Stimulated activated CD8-positive, alpha-beta memory T cell treated with anti-CD3 and anti-CD28 coated beads, Interleukin-4, amount 100 ng/mL, for 48 hours (primary cell): ENCODE measurements at places on chromosomes 1 and 21.

DNA sequence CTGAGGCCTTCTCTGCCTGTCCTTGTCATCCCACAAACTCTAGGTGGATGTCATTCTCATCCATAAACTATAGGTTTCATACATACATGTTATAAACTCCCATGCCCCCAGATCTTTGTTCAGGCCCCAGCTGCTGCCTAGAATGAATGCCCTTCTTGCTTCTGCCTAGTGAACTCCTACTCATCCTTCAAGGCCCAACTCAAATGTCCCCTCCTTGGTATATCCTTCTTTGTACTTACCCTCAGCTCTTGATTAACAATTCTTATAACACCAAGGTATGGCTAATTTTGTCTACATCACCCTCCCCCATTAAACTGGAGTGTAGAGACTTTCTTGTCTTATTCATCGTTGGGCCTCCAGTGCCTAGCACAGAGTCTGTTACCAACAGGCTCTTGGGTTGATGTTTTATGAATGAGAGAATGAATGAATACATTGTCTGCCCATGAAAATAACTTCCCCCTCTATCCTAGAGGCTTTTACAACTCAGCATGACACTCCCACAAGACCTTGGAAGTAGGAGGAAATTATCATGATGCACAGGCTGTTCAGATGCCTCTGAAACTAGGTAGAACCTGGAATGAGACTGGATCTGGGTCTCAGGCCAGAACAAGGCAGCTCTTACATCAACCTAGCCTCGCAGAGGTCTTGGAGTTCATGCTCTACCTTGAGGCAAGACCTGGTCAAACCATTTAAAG, 26.9 kb downstream of the EPHB2 start:
- DNase-seq: no peak

DNA sequence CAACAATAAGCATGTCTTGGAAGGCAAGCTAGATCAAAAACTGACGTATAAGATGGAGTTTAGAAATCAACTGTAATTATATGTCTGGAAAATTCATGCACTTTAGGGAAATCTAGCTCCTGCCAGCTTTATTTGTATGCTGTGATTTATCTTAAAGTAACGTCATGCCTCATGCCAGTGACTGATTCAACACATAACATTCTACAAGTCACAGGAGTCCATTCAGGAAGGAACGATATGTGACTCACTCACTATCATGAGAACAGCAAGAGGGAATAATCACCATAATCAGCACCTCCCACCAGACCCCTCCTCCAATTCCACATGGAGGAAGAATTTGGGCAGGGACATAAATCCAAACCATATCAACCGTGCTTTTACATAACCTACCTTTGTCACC, 682.4 kb upstream of the ADAMTS5 start:
- no peak for DNase-seq

DNA sequence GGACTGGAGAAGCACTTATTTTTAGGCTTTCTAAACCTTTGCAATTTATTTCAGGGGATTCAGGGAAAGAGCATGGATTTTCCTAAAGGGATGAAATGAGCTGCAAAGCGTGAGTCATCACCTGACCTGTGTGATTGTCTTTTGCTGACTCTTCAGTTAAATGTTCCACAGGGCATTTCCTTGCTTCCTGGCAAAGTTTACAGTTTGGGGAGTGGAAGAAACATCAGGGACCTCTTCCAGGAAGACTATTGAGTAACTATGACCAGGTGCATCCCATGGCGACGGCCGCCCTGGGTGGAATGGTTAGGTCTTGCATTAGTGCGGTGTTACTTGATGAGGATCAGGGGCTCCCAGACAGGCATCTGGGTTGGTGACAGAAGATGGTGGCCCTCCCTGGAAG, 79.5 kb upstream of the SIPA1L2 start:
- no peak for DNase-seq

DNA sequence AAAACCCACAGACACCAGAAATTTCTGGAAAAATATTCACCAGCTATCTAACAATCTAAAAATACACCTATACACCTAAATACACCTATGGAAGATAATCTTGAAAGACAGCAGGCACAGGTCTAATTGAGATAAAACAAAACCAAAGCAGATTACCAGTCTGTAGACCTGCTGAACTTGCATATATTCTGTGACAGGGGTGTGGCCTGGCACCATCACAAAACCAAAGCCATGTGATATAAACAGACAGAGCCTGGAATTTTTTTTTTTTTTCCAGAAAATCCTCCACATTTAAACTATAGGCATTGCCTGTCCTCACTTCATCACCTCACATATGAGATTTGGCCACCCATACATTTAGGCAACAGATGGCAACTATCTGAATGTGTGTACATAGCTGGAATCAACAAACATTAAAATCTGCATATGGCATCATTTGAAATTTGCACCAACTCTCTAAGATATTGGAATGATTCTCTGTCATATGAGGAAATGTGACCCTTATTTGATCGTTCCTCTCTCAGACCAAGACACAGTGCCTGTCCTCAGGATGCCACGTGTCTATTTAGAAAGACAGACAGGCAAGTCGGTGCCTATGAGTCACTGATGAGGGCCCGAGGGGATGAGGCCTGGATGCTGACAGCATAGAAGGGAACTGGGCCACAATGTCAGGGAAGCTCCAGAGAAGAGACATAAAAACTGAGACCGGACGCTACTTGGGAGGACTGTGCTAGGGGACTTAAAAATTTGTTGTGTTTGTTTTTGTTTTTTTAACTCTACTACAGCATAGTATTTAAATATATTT, 32.6 kb downstream of the NMNAT2 start:
- no peak for DNase-seq

GRCh38 chr1:65416767-65417166, 3.7 kb upstream of the LEPR start:
- no peak for DNase-seq

DNA sequence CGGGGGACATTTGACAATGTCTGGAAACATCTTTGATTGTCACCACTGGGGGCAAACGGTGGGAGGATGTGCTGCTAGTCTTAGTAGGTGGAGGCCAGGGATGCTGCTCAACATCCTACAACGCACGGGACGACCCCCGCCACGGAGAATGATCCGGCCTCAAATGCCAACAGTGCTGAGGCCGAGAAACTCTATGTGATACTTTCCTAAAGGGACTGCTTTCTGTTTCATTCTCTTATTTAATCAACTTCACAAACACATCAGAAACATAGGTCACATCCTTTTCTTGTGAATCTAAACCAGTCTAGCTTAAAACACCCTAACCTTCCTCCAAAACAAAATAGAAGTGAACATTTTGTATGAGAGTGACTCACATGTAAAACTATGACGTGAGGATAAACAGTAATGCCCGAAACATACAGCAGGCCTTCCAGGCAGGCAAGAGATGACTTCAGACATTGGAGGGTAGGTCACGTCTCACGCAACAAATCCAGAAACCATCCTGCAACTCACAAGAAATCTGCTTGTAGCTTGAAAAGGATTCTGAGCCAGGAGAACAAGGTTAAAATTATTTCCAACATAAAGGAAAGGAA, 37.2 kb upstream of the ETS2 start:
- DNase-seq: peak; percentile 78

GRCh38 chr1:90722874-90723589, 5.9 kb upstream of the BARHL2 start:
- no peak for DNase-seq
